ENCODE measurements at places on chromosomes 3 and 15.

DNA sequence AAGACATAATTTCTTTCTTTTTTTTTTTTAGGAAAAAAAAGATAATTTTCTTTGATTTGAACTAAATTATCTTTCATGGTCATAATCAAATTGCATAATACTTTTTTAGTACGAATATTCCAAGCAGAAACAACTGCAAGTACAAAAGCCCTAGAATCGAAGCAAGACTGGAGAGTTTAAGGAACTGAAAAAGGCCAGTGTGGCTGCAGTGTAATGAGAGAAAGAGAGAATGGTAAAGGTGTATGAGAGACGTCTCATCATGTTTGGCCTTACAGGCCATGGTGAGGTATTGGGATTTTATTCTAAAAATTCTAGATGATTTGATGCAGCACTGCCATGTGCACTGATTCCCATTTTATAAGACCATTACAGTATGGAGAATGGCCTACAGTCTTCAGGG is 180.9 kb downstream of the SUCNR1 start:
- no peak for DNase-seq

- DNase-seq, result no peak
Observed at GRCh38 chr3:72418856-72419255, 429.4 kb downstream of the SHQ1 start.

DNA sequence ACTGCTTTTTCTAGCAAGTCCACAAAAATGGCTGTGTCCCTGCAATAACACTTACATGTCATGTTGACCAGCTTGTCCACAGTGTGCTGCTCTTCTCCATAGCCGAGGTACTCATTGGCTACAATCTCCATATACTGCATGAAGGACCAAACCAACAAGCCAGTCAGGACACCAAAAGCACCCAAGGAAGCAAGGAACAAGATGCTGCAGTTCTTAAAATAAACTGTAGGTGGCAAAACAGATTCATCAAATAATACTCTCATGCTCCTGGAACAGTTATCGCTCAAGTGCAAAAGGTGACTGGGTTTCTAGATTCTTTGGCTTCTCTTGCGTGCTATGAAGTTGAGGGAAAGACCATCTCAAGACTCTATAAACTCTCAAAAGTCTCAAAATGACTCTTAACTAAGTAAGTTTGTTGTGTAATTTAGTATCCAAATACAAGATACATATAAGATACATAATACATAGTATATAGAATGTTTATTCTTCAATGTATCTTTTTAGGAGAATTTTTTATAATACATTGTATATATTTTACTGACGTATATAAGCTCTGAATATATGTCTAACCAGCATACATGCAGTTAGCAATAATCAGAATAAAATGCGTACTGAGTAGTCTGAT is 57.0 kb downstream of the NEK10 start:
- DNase-seq, result peak; percentile 71

GRCh38 chr3:8709287-8709686 is 24.3 kb upstream of the CAV3 start:
- DNase-seq, result peak; percentile 1

DNA sequence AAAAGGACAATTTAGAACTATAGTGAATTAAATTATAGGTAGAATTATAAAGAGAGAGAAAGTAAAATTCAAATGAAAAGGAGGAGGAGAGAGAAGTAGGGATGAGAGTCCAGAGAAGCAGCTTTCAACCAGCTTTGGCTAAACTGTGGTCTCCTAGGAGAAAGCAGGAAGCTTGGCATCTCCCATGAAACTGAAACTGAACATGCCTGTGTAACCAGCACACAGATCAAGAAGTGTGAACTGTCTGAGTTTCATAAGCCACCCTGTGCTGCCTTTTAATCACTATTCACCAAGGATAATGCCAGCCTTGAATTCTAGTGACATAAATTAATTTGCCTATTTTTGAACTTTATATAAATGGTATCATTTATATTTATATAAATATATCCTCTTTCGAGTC is 128.5 kb downstream of the MYRIP start:
- no peak for DNase-seq

DNA sequence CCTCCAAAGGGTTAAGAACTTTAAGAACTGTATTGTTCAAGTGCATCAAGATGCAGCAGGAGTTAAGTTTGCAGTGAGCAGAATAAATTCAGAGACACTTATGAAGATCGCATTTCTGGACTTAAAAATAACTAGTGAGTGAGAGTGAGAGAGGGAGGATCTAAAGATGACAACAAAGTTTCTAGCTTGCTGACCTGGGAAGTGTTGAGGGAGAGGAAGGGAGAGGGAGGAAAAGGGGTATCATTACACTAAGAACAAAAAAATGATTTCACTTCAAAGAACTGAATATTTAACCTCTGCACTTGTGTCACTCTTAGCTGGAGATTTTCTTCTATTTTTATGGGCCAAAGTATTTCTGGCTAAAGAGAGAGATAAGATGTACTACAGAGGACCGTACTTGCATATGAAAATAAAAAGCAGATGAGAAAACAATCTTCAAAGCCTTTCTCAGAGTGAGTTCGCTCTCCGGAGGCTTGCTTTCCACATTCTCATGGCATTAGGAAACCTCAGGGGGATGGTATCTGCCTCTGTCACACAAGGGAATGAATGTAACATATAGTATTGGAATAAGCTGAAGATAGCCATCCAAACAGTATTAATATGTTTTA is 91.4 kb upstream of the TJP1 start:
- peak; percentile 37 for DNase-seq

- DNase-seq, result no peak
Observed at GRCh38 chr3:32835049-32835371, 17.2 kb downstream of the TRIM71 start.

DNA sequence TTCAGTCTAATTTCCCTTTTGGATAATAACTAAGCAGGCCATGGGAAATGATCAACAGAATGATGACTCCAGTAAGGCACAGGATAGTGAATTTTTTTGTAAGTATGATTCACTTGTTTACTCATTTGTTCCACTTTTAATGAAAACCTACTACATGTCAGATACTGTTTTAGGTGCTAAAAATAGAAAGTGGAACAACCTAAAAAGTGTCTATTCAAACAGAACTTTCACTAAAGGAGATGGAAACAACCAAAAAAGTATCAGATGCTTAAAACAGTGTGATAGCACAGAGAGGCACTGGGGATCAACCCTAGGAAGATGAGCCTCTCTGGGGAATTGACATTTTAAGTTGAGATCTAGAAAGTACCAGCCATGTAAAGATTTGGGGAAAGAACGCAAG is 11.1 kb downstream of the RYK start:
- DNase-seq, result no peak

DNA sequence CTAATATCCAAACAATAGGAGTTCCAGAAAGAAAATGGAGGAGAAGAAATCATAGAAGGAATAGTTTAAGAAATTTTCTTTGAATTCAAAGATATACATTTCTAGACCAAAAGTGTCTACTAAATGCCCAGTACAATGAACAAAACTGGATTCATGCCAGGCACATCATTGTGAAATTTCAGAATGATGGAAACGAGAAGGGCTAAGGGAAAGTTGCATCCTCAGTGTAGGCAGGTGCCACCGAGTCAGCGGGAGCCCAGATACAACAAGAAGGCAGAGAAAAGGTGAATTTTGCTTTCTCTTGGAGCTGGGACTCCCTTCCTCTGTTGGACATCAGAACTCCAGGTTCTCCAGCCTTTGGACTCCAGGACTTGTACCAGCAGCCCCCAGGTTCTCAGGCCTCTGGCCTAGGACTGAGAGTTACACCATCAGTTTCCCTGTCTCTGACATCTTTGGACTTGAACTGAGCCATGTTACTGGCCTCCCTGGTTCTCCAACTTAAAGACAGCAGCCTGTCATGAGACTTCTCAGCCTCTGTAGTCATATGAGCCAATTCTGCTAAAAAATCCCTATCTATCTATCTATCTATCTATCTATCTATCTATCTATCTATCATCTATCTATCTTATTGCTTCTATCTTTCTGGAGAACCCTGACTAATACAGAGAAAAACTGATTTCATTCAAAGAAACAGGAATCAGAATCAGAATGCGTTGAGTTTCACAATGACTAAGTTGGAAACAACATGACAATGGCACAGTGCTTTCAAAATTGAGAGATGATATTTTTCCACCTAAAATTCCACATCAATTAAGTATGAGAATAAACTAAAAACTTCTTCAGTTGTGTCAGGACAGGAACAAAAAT is 207.7 kb downstream of the FAM43A start:
- no peak for DNase-seq

Data from AG20443 (cell line).